Tibial nerve (tissue), 4 donors: ENCODE measurements at places on chromosomes 2 and 18.

DNA sequence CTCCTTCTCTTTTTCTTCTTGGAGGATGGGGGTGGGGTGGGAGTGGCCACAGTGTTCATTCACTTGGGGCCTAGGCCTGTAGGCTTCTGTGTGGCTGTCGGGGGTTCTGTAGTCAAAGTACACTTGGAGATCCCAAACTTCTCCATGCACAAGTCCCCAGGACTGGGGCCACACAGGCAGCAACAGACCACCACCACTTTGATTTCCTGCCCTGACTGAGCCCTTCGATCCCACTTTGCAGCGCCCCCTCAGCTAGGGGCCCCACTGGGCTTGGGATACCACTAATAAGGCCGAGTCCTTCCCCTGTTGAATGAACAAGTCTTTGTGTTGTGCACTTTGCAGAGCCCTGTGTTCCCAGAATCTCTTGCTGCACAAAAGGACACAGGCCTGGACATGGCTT is 5.5 kb upstream of the TEX51 start:
- H3K4me1 ChIP-seq = no peaks in the 10 kb centered on the region
- no peak overlapping the region for H3K27ac ChIP-seq
- no peaks in the 10 kb centered on the region for H3K27me3 ChIP-seq
- no peak for DNase-seq
- H3K4me3 ChIP-seq = no peak overlapping the region

DNA sequence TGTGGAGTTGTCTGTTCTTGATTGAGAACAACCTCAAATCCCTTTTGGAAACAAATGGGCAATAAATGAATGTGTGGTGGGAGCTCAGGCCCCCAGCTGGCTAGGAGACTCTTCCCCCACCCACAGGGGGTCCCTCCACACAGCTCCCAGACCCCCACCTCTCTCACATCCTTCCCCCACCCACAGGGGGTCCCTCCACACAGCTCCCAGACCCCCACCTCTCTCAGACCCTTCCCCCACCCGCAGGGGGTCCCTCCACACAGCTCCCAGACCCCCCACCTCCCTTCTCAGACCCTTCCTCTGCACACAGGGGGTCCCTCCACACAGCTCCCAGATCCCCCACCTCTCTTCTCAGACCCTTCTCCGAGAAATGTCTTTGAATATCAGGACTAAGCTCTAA is 79.0 kb upstream of the CTDP1 start:
- DNase-seq = no peak
- no peak overlapping the region for H3K4me3 ChIP-seq
- no peak overlapping the region for H3K27ac ChIP-seq
- no peaks in the 10 kb centered on the region for H3K4me1 ChIP-seq

DNA sequence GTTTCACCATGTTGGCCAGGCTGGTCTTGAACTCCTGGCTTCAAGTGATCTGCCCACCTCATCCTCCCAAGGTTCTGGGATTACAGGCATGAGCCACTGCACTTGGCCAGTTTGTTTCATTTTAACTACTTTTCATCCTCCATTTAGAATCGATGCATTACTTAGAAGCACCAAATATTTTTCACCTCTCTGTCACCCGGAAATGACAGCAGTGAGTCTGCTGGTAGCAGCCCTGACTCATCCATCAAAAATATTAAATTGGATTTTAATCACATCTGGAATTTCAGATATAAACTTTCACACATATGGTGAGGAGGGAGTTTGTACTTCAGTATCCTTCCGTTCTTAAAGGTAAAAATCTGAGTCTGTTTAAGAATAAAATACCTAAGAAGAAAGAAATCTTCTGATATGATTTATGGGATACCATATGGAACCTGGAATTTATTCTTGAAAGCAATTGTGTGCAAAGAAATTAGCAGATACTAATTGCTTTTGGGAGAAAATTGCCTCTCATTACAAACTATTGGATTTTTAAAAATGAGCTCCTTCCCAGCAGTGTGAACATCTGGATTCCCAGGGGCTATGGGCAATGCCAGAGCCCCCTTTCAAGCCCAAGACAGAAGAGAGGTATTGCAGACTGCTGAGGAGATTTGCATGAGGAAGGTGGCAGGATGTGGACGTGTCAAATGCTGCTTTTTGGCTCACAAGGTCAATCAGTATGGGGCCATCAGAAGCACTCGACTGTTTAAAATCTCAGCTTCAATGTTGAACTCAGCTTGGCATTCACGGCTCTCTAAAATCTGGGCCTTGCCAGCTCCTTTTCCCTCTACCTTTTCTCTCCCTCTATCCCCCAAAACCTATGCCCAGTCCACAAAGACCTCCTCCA is 279.5 kb upstream of the SIX2 start:
- H3K27ac ChIP-seq = no peak overlapping the region
- no peak overlapping the region for H3K4me3 ChIP-seq
- H3K4me1 ChIP-seq = no peaks in the 10 kb centered on the region

DNA sequence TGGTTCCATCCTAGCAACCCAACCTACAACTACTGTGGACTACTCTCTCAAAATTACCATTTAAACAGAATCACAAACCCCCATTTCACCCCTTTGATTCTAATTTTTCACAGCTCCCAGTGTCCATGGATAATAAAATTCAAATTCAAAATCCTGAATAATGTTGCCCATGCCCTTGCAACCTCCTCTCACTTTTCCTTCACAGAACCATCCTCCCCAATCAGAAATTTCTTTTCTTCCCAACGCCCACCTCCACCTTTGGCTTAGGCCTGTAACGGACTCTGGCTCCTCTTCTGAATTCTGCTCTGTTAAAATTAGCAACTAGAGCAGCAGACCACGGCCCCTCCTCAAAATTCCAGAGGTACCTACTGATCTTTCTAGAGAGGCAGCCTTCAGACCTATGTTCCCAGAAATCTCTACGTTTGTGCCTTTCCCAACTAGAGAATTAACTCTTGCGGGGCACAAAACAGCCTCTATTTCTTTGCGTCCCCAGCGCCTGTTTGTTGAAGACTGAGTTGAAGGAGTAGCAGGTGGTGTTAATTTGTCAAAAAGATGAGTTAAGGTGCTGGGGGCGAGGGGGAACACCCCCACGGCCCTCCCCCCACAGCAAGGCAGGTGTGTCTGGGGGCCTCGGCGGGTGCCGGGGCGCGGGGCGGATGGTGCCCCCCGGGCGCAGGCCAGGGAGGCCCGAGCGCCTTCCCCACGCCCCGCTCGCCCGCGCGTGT is 428 bp upstream of the MAP3K20 start:
- H3K27ac ChIP-seq = peak overlapping the region; percentile 88
- DNase-seq = no peak
- H3K36me3 ChIP-seq = no peaks in the 10 kb centered on the region

DNA sequence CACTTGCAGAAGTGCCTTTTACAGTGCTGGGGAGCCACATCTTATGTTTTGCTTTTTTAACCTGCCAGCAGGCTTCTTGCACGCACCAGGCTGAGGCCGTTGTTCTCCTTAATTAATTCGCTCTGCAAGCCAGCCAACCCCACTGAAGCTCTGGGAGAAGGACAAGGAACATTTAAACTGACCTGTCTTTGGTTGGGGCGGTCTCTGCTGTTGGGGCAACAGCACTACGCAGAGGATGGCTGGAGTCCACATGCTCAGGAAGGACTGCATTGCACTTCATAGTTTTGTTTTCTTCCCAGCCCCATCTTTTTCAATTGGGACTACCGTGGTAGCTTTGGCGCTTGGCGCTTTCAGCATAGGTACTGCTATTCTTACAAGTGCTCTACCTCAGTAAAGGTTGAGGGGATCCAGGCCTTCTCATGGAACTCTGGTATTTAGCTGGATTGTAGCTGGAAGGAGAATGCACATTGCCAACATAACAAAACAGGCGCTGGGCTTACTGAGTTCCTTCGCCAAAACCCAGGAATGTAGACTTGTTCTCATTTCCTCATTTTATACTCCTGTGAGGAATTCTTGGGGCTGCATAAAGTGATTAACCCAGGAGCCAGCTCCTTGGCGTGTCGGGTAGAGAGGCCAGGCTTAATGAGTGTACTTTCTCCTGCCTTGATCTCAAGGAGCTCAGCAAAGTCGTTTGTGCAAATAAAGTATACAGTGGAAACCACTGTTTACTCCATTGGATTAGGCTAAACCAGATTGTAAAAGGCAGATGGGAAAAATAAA is 146.2 kb downstream of the PRKCE start:
- no peak overlapping the region for H3K27ac ChIP-seq
- no peaks in the 10 kb centered on the region for H3K36me3 ChIP-seq
- no peak overlapping the region for H3K4me3 ChIP-seq
- H3K4me1 ChIP-seq = no peaks in the 10 kb centered on the region

- H3K4me1 ChIP-seq = no peaks in the 10 kb centered on the region
- no peaks in the 10 kb centered on the region for H3K27me3 ChIP-seq
- no peak overlapping the region for H3K4me3 ChIP-seq
- H3K27ac ChIP-seq = no peak overlapping the region
- DNase-seq = no peak
Observed at GRCh38 chr2:58137856-58138255, 91.2 kb downstream of the VRK2 start.

GRCh38 chr18:48728204-48728833 is 189.5 kb downstream of the CTIF start:
- H3K4me1 ChIP-seq = peaks cover 6% of the 10 kb centered on the region
- H3K27me3 ChIP-seq = no peaks in the 10 kb centered on the region
- no peaks in the 10 kb centered on the region for H3K36me3 ChIP-seq
- H3K4me3 ChIP-seq = no peak overlapping the region
- no peak for DNase-seq
- no peak overlapping the region for H3K27ac ChIP-seq

GRCh38 chr2:39435741-39436591 is 1.1 kb downstream of the MAP4K3 start:
- H3K27ac ChIP-seq = peak overlapping the region; percentile 96
- peak overlapping the region; percentile 85 for H3K4me3 ChIP-seq
- H3K36me3 ChIP-seq = no peaks in the 10 kb centered on the region
- H3K4me1 ChIP-seq = peaks cover 72% of the 10 kb centered on the region

GRCh38 chr2:84958135-84959059 is 12.6 kb upstream of the KCMF1 start:
- no peaks in the 10 kb centered on the region for H3K36me3 ChIP-seq
- DNase-seq = no peak
- H3K4me3 ChIP-seq = no peak overlapping the region

GRCh38 chr2:18961991-18962421 is 372.6 kb upstream of the NT5C1B start:
- no peaks in the 10 kb centered on the region for H3K27me3 ChIP-seq
- no peak overlapping the region for H3K27ac ChIP-seq
- no peak overlapping the region for H3K4me3 ChIP-seq
- DNase-seq = no peak

DNA sequence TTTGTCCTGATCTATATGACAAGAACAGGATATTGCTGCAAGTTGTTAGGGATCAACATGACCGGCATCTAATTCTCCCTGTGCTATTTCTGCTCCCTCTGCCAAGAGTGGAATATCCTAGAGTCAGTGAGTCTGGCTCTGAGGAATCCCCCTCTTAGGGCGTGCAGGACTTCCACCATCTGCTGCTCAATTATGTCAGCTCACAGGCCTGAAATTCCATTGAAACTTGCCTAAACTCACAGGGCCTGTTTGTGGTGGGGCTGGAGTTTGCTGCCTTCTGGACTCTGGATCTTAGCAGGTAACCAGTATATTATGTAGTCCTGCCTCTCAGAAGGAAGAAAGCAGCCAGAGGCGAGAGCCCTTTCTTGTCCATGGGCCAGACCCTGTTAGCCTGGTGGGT is 323.0 kb downstream of the TSN start:
- H3K36me3 ChIP-seq = no peaks in the 10 kb centered on the region
- H3K27ac ChIP-seq = no peak overlapping the region
- no peaks in the 10 kb centered on the region for H3K4me1 ChIP-seq
- no peaks in the 10 kb centered on the region for H3K27me3 ChIP-seq

- no peak overlapping the region for H3K4me3 ChIP-seq
- DNase-seq = no peak
- no peaks in the 10 kb centered on the region for H3K27me3 ChIP-seq
- no peaks in the 10 kb centered on the region for H3K4me1 ChIP-seq
- no peaks in the 10 kb centered on the region for H3K36me3 ChIP-seq
Observed at GRCh38 chr2:196957442-196957841, 30.9 kb upstream of the PGAP1 start.

DNA sequence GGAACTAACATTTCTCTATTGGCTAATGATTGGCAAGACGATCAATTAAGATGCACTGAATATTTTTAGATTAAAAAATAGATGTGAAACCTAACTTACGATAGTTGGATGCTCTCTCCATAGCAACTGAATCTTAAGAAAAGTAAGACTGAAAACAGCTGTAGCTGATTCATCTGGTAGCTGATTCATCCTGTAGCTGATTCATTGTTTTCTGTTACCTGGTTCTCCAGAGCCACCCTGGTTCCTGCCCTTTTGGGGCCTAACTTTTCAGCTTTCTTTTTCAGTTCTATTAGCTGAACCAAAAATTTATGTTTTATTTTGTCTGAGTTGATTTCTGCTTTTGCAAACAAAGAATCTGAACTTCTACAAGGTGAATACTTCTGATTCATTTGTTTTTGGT is 22.7 kb upstream of the SPR start:
- no peak for DNase-seq
- no peak overlapping the region for H3K4me3 ChIP-seq
- peaks cover 15% of the 10 kb centered on the region for H3K27me3 ChIP-seq
- peaks cover 12% of the 10 kb centered on the region for H3K4me1 ChIP-seq

- H3K36me3 ChIP-seq = no peaks in the 10 kb centered on the region
- DNase-seq = no peak
- no peak overlapping the region for H3K27ac ChIP-seq
- H3K4me3 ChIP-seq = no peak overlapping the region
- H3K27me3 ChIP-seq = no peaks in the 10 kb centered on the region
- no peaks in the 10 kb centered on the region for H3K4me1 ChIP-seq
Observed at GRCh38 chr18:62152844-62153243, 34.0 kb downstream of the PIGN start.

GRCh38 chr2:58896638-58897037 is 655.5 kb upstream of the FANCL start:
- no peak overlapping the region for H3K4me3 ChIP-seq
- H3K36me3 ChIP-seq = no peaks in the 10 kb centered on the region
- DNase-seq = no peak
- no peaks in the 10 kb centered on the region for H3K4me1 ChIP-seq

- no peaks in the 10 kb centered on the region for H3K4me1 ChIP-seq
- no peak overlapping the region for H3K4me3 ChIP-seq
- H3K27me3 ChIP-seq = no peaks in the 10 kb centered on the region
- no peak for DNase-seq
- peak overlapping the region; percentile 93 for H3K27ac ChIP-seq
Observed at GRCh38 chr2:43131890-43132682, 94.3 kb downstream of the ZFP36L2 start.

GRCh38 chr2:108587621-108588020 is 53.4 kb downstream of the LIMS1 start:
- H3K36me3 ChIP-seq = no peaks in the 10 kb centered on the region
- H3K27me3 ChIP-seq = no peaks in the 10 kb centered on the region
- no peak overlapping the region for H3K27ac ChIP-seq
- DNase-seq = no peak
- H3K4me1 ChIP-seq = peaks cover 74% of the 10 kb centered on the region
- no peak overlapping the region for H3K4me3 ChIP-seq

- H3K36me3 ChIP-seq = no peaks in the 10 kb centered on the region
- H3K4me3 ChIP-seq = no peak overlapping the region
- DNase-seq = no peak
- no peaks in the 10 kb centered on the region for H3K4me1 ChIP-seq
Observed at GRCh38 chr2:28325567-28326468, 66.8 kb upstream of the FOSL2 start.
